Activated T-helper 17 cell treated with anti-CD3 and anti-CD28 coated beads, Interleukin-2, amount 50 U/mL, for 72 hours (primary cell): ENCODE measurements at places on chromosomes 12 and 14.

DNA sequence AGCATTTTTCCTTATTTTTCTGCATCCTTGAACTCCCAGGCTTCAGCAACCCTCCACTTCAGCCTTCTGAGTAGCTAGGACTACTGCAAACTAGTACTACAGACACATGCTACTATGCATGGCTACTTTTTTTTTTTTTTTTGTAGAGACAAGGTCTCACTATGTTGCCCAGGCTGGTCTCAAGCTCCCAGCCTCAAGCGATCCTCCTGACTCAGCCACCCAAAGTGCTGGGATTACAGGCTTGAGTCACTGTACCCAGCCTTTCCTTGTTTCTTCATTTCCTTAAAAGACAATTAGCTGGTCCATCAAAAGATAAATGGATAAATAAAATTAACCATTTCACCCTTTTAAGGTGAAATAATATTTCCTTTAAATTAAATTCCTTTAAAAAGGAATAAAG is 205.8 kb downstream of the SPTSSA start:
- H3K4me3 ChIP-seq = no peak overlapping the region
- no peaks in the 10 kb centered on the region for H3K36me3 ChIP-seq
- H3K27ac ChIP-seq = no peak overlapping the region

- no peak for ATAC-seq
- no peaks in the 10 kb centered on the region for H3K4me1 ChIP-seq
- peaks cover 52% of the 10 kb centered on the region for H3K36me3 ChIP-seq
- H3K27me3 ChIP-seq = no peaks in the 10 kb centered on the region
- no peak overlapping the region for H3K27ac ChIP-seq
These were observed 64.5 kb downstream of the ANKRD9 start for GRCh38 chr14:102445066-102445465.

- no peak for ATAC-seq
- no peaks in the 10 kb centered on the region for H3K27me3 ChIP-seq
- H3K36me3 ChIP-seq = peaks cover 15% of the 10 kb centered on the region
- H3K27ac ChIP-seq = peak overlapping the region; percentile 38
- no peak overlapping the region for H3K4me3 ChIP-seq
- H3K4me1 ChIP-seq = peaks cover 20% of the 10 kb centered on the region
These were observed 2.5 kb upstream of the SMARCD1 start for GRCh38 chr12:50082644-50083043.

DNA sequence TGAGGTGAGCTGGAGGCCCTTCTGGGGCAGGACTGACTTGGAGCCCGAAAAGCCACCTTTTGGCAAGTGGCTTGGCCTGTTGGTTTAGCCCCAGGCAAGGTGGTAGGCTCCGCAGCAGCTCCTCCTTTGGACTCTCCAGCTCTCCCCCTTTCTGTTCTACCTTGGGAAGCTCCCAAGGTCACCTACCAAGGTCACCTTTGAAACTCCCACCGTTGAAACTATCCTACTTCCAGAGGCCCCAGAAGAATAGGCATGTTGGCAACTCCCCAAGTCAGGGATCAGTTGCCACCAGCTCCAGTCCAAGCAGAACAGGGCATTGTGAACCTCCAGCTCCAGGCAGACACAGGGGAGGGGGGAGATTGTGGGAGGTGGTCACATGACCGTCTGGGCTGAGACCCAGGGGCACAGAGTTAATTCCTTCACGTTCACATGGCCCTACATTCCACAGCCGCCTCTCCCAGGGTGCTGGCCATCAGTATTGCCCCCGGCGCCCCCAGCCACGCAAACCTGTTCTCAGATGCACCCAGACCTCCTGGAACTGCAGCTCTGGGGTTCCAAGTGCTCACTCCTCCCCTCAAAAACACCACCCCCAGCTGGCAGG is 14.4 kb downstream of the IRF2BPL start:
- H3K27ac ChIP-seq = peak overlapping the region; percentile 20
- ATAC-seq = no peak
- no peaks in the 10 kb centered on the region for H3K27me3 ChIP-seq

DNA sequence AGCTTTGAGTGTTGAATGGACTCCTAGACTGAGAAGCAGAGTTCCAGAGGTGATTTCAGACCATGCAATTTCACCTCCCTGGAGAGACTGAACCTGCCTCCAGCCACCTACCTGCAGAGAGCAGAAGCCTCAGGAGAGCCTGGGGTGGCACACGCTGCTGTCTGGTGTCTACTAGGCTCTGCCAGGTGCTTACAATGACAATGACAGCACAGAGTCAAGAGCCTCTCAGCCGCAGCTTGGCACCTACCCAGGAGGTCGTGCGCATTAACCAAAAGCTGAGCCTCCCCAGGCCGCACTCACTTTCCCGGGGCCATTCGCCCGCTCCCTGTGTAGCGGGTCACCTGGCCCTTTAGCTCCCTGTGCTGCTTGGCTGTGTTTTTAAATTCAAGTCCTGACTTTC is 63.2 kb downstream of the TESC start:
- no peaks in the 10 kb centered on the region for H3K4me1 ChIP-seq
- no peak for ATAC-seq
- no peaks in the 10 kb centered on the region for H3K27me3 ChIP-seq
- no peaks in the 10 kb centered on the region for H3K36me3 ChIP-seq
- no peak overlapping the region for H3K27ac ChIP-seq
- H3K4me3 ChIP-seq = no peak overlapping the region

DNA sequence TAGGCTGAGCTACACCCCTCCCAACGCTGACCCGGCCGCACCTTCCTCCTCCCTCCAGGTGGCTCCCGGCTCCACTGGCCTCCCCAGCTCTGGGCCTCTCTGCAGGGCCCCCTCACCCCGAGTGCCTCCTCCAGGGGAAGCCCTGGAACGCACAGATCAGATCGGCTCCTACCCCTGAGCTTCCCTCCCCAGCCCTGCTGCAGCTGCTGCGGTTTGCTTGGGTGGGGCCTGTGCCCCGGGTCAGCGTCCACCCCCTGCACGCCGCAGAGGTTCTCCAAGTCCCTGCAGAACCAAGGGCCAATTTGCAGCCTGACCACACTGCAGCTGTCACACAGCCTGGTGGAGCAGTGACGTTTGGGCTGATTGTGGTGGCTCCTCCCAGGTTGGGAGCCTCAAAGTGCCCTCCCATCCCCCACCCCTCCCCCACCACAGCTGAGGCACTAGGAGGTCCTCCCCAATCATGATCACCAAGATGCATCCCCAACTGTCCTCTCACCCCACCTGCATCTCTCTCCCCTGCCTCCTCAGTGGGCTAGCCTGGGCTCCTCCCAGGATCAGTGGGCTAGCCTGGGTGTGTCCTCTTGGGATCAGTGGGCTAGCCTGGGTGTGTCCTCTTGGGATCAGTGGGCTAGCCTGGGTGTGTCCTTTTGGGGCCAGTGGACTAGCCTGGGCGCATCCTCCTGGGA is 12.8 kb upstream of the FBRSL1 start:
- ATAC-seq = no peak
- no peaks in the 10 kb centered on the region for H3K36me3 ChIP-seq
- H3K4me1 ChIP-seq = peaks cover 6% of the 10 kb centered on the region
- no peak overlapping the region for H3K27ac ChIP-seq
- no peaks in the 10 kb centered on the region for H3K27me3 ChIP-seq
- no peak overlapping the region for H3K4me3 ChIP-seq

DNA sequence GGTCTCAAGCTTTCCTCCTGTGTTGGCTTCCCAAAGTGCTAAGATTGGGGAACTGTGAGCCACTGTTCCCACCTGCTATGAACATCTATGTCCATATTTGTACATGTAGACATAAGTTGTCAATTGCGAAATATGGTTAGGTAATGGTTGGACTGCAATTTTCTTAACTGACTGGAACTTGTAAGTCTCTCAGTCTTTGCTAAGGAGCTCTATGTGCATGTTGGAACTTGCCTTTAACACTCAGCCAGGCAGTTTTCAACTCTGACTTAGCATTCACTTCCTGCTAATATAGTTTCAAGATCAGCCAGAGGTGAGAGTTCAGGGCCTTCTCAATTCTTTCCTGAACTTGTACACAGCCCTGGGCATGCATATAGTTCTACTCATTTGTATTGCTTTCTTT is 44.5 kb upstream of the EEA1 start:
- no peak overlapping the region for H3K27ac ChIP-seq
- no peak overlapping the region for H3K4me3 ChIP-seq
- peaks cover 14% of the 10 kb centered on the region for H3K27me3 ChIP-seq
- H3K36me3 ChIP-seq = no peaks in the 10 kb centered on the region

DNA sequence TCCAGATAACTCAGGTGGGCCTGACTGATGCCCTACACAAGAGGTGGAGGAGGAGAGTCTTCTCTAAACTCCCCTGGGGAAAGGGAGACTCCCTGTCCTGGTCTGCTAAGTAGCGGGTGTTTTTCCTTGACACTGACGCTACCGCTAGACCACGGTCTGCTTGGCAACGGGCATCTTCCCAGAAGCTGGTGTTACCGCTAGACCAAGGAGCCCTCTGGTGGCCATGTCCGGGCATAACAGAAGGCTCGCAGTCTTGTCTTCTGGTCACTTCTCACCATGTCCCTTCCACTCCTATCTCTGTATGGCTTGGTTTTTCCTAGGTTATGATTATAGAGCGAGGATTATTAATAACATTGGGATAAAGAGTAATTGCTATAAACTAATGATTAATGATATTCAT is 965.5 kb downstream of the TMEM121 start:
- H3K27ac ChIP-seq = no peak overlapping the region
- peaks cover 15% of the 10 kb centered on the region for H3K4me1 ChIP-seq
- H3K27me3 ChIP-seq = no peaks in the 10 kb centered on the region
- H3K4me3 ChIP-seq = no peak overlapping the region
- no peak for ATAC-seq

DNA sequence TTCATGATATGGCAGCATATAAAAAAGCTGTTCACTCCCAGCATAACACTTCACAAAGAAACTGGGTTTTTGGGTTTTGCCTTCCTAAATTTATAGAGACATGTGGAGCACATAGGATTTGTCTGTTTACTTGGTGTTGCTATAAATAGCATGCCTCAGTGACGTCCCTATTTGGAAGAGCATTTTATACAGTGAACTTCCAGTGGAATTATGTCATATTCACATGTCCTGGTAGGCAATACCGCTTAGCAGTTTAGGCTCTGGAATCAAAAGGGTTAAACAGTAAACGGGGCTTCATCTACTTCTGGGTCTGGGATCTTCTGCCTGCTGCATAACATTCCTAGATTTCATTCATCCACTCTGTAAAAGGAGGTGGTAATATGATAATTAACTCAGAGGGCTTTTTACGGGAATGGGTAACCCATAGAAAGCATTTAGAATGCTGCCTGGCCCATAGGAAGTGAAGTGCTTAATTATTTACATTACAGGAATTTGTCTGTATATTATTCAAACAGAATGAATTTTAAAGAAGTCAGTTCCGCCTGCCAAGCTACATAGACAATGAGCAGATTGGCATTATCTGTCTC is 396.1 kb downstream of the TMTC2 start:
- no peak overlapping the region for H3K27ac ChIP-seq
- H3K4me1 ChIP-seq = no peaks in the 10 kb centered on the region
- H3K36me3 ChIP-seq = no peaks in the 10 kb centered on the region
- no peaks in the 10 kb centered on the region for H3K27me3 ChIP-seq

GRCh38 chr12:103529306-103529705 is 33.5 kb upstream of the C12orf42 start:
- H3K36me3 ChIP-seq = no peaks in the 10 kb centered on the region
- H3K27me3 ChIP-seq = peaks cover 17% of the 10 kb centered on the region
- no peak overlapping the region for H3K27ac ChIP-seq
- no peak for ATAC-seq
- no peaks in the 10 kb centered on the region for H3K4me1 ChIP-seq

DNA sequence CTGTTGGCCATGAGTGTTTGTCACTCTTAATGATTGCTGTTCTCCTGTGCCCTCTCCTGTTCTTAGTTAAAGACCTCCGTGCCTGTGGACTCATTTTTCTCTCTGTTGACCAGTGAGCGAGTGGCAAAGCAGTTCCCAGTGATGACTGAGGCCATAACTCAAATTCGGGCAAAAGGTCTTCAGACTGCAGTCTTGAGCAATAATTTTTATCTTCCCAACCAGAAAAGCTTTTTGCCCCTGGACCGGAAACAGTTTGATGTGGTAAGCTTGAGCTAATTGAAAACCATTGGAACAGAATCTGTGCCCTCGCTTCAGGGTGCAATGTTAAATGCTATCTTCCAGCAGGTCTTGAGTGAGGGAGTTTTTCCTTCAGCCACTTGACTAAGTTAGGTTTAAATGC is 19.8 kb downstream of the ACAD10 start:
- no peak for ATAC-seq
- H3K36me3 ChIP-seq = peaks cover 83% of the 10 kb centered on the region
- H3K27me3 ChIP-seq = no peaks in the 10 kb centered on the region

DNA sequence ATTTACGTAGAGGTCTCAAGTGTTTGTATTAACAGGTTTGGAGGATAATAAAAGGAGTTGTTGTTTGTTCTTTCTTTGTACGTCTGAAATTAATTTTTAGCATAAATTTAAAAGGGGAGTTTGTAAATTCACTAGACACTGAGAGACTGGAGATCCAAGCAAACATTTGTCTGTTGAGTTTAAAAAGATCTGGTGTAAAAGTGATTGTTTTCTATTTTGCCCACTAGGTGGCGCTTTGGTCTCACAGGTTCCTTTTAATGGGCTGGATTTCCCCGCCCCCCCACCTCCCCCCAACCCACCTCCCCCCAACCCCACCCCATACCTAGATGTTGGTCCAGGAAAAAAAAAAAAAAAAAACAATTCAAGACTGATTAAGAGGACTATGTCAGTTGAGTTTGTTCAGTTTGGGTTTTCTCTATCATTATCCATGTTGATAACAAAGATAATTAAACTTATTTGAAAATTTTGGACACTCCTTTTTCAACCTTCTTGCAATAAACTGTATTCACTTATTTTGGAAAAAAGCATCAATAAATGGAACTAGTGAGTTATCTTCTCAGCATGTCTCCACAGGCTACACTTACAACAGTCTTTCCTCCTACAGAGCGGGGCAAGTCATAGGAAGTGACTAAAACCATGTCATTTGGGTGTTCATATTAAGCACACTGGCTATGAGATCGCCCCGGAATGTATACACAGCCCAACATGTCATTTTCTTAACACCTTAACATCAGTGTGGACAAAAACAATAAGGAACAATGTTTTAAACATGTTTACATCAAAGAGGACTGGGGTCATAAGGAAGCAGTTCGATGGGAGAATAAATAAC is 841.1 kb downstream of the NRXN3 start:
- ATAC-seq = no peak
- H3K4me1 ChIP-seq = no peaks in the 10 kb centered on the region
- H3K27me3 ChIP-seq = no peaks in the 10 kb centered on the region
- H3K4me3 ChIP-seq = no peak overlapping the region
- H3K36me3 ChIP-seq = no peaks in the 10 kb centered on the region

- ATAC-seq = no peak
- no peaks in the 10 kb centered on the region for H3K27me3 ChIP-seq
- H3K4me3 ChIP-seq = no peak overlapping the region
- no peak overlapping the region for H3K27ac ChIP-seq
- no peaks in the 10 kb centered on the region for H3K36me3 ChIP-seq
- no peaks in the 10 kb centered on the region for H3K4me1 ChIP-seq
These were observed 1108.8 kb upstream of the SEL1L start for GRCh38 chr14:82642425-82642824.

- H3K4me1 ChIP-seq = no peaks in the 10 kb centered on the region
- H3K36me3 ChIP-seq = no peaks in the 10 kb centered on the region
- ATAC-seq = no peak
- no peak overlapping the region for H3K27ac ChIP-seq
These were observed 690 bp downstream of the AKAP6 start for GRCh38 chr14:32329690-32330285.

GRCh38 chr12:91432089-91432488 is 249.5 kb upstream of the DCN start:
- ATAC-seq = no peak
- H3K36me3 ChIP-seq = no peaks in the 10 kb centered on the region
- no peaks in the 10 kb centered on the region for H3K27me3 ChIP-seq
- H3K4me1 ChIP-seq = no peaks in the 10 kb centered on the region
- H3K27ac ChIP-seq = no peak overlapping the region
- H3K4me3 ChIP-seq = no peak overlapping the region
